ENCODE measurements at places on chromosomes 3 and 15. TPM values are rescaled to one million over a fixed set of nuclear protein-coding genes. Genes with fewer than 3 reads are reported as not detected.

The MEGF11 gene
- 0.95 TPM for total RNA-seq

The GP9 gene
- total RNA-seq: not detected

The HTR3E gene
- total RNA-seq: not detected

The RNU5B-1 gene
- not detected for total RNA-seq

The TRANK1 gene
- total RNA-seq: 3.2 TPM

The DAZL gene
- not detected for total RNA-seq

The COL6A6 gene
- total RNA-seq: not detected

The STAC gene
- total RNA-seq: 18.8 TPM

The IQCH gene
- total RNA-seq: 3.9 TPM

The GOLGA8T gene
- total RNA-seq: not detected

The TMEM266 gene
- 0.21 TPM for total RNA-seq

The GLDN gene
- 0.57 TPM for total RNA-seq

The TTC21A gene
- total RNA-seq: 7.7 TPM

The EHD4 gene
- total RNA-seq: 43.2 TPM

The FBXO40 gene
- not detected for total RNA-seq

The MESP1 gene
- 6.4 TPM for total RNA-seq

The VIPR1 gene
- total RNA-seq: 0.41 TPM

The GALNT15 gene
- 0.10 TPM for total RNA-seq

The AEN gene
- total RNA-seq: 38.7 TPM

The APH1B gene
- total RNA-seq: 14.0 TPM

All from Panc1 (cell line).